ENCODE measurements at places on chromosomes 1 and 21.

- no peak for DNase-seq
Measured at GRCh38 chr1:59730759-59731478, 83.8 kb upstream of the HOOK1 start.

DNA sequence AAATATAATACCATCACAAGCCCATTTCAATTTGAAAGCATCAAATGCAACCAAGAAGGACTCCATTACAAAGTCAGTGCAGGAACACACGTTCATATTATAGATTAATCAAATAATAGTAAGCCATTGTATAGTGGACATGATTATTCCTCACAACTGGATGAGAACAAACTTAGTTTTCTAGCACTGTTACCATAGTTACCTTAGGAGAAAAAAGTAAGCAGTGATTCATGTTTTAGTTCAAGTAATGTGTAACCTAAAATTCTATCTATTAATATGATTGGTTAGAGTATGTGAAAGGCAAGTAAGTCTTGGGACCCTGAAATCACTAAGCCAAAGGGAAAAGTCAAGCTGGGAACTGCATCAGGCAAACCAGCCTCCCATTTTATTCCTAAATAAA is 15.2 kb downstream of the SSX2IP start:
- no peak for DNase-seq

- no peak for DNase-seq
Measured at GRCh38 chr1:211353562-211354212, 27.1 kb downstream of the TRAF5 start.

- DNase-seq, result no peak
Measured at GRCh38 chr1:223870617-223871574, 25.1 kb upstream of the TP53BP2 start.

GRCh38 chr21:40404396-40404800 is 442.6 kb downstream of the DSCAM start:
- no peak for DNase-seq

DNA sequence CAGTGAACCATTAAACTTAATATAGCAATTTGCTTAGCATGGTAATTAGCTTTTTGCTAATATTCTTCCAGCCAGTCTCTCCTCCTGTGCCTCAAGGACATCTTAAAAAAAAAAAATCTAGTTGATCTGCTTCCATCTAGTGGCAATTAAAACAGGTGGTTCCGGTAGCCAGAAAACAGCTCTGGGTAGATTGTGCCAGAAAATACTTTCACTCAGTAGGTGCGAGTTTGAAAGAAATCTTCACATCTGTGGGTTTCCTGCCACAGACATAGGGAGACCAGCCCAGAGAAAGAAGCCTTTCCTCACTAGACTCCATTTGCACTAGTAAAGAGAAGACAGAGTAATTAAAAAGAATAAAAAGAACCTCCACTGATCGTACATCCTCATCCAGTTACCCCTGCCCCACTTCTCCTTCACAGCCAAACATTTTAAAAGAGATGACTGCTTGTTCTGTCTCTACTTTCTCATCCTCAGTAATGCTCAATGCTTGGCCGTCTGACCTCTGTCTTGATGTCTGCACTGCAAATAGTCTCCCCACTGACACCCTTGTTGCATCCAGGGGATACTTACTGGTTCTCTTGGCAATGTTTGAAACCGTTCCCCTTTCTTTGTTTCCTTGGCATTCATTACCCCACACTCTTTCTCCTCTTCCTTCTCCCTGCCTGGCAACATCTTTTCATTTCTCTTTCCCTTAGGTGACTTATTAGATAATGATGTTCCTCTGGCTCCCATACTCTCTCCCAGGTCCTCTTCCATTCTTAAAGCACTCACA is 16.9 kb downstream of the SELL start:
- no peak for DNase-seq

Measured in activated naive CD4-positive, alpha-beta T cell (primary cell).